ENCODE measurements at places on chromosomes 2 and 18.

GRCh38 chr18:1392046-1392445 is 487.4 kb downstream of the ADCYAP1 start:
- no peak for DNase-seq

DNA sequence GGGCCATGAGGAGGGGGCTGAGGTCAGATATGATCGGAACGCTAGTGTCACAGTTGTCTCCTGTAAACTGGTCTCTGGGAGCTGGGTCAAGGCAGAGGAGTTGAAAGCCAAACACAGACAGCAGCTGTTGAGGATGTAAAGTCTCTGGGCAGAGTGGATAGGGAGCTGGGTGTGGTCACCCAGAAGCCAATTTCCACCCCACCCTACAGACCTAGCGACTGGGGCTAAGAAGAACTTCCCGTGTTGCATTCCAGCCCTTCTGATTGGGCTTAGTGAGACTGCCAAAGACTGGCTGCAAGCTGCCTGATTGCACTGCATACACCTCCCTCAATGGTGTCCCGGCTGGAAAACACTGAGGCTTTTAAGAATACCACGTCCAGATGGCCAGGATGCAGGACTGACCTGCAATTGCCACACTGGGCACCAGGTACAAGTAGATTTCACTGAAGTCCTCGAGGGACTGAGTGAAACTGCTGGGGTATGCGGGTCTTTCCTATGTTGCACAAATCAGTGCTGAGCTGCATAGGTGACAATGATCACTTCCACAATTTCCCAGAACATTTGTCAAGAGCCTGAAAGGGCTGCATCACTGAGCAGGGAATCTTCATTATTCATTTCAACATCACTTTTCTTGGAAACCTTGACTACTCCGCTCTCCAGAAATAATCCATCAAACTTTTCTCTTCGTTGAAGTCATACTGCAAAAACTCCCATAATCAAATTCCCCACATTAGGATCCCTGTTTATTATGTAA is 43.1 kb upstream of the EML4 start:
- no peak for DNase-seq

GRCh38 chr2:25760297-25760696 is 86.9 kb upstream of the DTNB start:
- no peak for DNase-seq

GRCh38 chr2:47769318-47769717 is 13.6 kb upstream of the MSH6 start:
- DNase-seq, result no peak

DNA sequence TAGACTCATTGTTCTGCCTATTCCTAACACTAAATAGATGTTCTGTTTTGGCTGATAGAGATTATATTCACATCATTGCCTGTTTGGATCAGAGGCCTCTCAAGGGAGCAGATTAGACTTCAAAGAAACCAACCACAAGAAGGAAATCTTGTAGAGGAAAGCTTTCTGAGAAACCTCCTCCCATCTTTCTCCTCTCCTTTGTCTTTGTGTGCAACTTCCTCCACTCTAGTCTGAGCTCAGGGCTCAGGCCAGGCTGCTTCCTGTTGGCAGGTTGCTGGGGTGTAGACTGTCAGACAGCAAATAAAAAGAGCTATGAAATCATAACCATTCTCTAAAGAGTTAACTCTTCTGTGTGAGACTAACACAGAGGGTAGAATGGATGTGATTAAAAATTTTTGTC is 113.0 kb downstream of the TGFA start:
- no peak for DNase-seq

GRCh38 chr2:233240897-233241296 is 10.6 kb upstream of the ATG16L1 start:
- no peak for DNase-seq

DNA sequence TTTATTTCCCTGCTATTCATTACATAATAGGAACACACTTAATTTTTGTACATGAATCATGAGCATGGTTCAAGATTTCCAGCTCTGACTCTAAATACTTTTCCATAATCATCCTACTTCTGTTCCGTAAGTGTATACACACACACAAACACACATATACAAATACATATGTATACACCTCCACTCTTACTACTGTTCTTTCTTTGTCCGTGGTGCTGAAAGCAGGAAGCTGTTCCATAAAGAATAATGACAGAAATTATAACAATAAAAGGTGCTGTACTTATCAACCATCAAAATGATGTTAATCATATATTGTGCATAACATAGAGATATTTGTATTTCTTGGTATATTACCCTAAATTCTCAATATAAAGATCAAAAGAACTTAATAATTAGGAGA is 776.9 kb downstream of the DPP10 start:
- DNase-seq, result no peak

DNA sequence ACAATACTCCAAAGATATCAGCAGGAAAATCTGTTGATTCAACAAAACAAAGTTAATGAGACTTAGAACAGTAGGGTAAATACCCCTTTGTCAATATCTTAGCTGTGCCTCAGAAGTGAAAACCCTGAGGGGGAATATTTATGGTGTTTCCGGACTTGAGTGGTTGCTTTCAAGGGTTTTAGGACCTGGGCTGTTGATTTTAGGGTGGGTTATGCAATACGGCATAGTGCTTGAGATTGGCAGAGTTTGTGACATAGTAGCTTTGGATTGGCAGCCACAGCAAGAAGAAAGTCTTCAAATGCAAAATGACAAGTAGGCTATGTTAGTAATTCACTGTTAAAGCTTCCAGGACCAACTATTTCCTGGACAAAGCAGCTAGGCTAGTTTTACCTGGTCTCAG is 826.3 kb upstream of the CDH2 start:
- DNase-seq, result no peak

DNA sequence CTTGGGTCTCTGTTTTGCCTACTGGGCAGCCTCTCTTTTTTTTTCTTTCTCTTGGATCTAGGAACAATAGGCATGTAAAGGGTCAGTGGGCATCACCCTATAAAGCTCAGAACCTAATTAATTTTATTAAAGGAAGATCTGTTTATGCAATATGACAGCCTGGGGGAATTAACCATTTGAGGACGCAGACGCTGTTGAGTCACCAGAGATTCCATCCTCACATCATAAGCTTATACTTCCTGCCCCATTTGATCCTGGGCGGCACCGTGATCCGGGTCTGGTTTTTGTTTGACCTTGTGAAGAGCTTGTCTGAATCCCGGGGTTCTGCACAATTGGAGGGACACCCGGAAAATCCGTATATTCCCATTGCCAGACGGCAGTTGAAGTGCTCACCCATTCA is 16.8 kb upstream of the BCL11A start:
- no peak for DNase-seq

DNA sequence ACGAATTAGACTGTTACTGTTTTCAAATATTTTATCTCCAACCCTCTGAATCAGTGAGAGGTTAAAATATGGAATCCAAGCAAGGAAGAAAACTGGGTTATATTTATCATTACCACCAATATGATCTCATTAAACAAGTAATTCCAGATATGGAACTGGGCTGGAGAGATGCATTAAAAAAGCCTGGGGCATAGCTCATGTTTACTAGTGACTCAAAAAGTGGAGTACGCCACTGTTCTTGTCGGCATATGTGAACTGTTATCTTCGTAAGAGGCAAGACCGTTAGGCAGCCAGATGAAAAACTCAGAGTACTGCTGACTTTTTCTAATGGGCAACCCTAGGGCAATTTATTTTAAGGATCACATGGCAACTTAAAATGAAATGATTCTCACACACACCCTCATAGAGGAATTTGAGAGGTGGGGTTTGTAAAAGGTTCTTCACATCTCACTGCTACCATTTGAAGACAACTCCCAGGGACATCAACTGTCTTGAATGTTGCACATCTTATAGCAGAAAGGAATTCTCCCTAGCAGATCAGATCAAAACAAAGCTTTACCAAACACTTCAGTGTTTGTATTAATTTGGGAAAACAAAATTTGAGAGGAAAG is 105.2 kb upstream of the TFCP2L1 start:
- no peak for DNase-seq

DNA sequence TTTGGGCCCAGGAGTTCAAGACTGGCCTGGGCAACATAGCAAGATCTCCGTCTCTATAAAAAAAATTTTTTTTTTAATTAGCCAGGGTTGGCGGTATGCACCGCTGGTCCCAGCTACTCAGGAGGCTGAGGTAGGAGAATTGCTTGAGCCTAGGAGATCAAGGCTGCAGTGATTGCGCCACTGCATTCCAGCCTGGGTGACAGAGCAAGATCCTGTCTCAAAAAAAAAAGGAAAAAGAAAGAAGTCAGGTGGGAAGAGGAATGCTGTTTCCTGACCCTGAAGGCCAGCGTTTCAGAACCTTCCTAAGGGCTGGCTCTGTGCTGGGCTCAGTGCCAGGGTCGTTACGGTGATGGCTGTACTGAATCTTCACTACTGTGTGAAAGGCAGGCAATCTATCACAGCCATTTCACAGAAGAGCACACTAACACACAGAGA is 35.0 kb upstream of the AGAP1 start:
- DNase-seq, result no peak

DNA sequence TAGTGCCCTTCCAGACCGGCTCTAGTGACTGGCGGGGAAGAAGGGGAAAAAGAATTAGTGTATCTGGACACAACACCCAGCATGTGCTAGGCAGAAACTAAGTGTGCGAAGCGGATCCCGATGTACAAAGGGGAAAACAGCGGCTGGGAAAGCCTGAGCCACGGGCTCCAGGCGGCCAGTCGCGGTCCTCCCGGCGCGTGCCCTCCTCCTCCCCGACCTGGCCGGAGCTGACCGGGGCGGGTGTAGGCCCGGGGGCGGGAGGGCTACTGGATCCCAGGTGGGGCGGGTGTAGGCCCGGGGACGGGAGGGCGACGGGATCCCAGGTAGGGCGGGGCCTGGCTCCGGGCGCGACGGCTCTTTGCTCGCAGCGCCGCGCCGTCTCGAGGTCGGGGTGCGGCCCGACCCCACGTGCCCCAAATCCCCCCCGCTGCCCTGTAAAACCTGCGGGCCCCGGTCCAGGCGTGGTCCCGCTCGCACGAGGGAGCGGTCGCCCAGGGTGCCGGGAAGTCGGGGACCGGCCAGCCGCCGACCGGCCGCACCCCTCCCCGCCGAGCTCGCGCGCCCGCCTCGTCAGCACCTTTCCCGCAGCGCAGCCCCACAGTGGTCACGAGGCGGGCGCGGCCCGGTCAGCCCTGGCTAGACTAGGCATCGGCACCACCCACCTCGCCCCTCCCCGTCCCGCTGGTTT is 48.8 kb downstream of the C2orf42 start:
- DNase-seq, result no peak

GRCh38 chr2:229571243-229571642 is 143.1 kb downstream of the DNER start:
- DNase-seq, result no peak

DNA sequence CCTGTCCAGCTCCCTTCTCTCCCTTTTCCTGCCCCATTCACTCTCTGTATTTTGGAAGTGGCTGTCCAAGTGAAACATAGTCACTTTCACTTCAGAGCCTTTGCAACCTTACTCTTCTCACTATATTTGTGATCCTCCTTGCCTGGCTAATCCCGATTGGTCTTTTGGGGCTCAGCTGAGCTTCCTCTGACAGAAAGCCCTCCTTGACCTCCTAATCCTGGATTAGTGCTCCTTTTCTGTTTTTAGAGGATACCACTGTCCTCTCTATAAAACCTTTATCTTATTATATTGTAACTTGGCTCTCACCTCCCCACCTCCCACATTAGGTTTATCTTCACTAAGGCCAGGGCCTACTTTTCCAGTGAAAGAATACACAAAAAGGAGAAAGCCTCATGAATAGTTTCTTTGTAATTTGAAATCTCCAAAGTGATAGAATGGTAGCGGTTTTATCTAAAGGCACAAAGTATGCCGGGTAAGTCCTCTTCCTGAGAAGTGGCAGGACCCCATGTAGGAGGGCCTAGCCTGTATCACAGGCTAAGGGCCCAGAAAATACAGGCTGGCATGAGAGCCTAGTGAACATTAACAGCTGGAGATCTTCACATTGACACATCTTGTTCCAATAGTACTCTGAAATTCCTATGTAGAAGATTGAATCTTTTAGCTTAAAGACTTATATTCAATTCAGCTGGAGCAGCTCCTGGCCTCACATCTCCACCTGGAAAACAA is 83.1 kb upstream of the GAREM1 start:
- DNase-seq, result no peak

DNA sequence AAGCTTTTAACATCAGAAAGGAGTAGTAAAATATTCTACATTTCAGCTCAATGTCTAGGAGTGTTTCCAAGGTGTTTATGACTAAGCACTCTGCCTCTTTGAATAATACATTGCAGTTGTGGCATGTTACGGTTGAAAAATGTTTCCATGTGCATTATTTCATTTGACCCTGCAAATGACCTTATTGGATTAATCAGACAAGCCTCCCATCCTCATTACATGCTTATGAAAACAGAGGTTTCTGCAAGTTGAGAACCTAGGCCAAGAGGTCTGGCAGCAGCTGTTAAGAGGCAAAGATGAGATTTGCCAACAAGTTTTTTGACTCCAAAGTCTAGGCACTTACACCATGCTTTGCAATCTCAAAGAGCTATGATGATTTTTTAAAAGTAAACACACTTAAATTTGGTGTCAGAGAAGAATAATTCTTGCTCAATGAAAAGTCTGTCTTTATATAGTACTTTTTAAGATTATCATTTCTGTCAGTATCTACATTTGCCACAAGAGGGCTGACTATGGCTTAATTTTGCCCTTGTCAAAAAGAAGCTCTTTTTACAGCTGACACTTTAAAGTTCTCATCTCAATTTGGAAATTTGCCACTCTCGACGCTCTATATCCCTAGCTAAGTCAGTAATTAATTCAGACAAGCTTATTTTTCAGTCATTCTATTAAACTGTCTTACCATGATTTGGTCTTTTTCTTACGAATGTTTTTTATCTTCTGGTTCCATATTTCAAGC is 260.6 kb downstream of the PAX3 start:
- DNase-seq, result no peak

- DNase-seq, result no peak
Observed at GRCh38 chr2:44077942-44078511, 82.2 kb upstream of the LRPPRC start.

- no peak for DNase-seq
Observed at GRCh38 chr2:241381872-241382271, 25.8 kb downstream of the FARP2 start.

DNA sequence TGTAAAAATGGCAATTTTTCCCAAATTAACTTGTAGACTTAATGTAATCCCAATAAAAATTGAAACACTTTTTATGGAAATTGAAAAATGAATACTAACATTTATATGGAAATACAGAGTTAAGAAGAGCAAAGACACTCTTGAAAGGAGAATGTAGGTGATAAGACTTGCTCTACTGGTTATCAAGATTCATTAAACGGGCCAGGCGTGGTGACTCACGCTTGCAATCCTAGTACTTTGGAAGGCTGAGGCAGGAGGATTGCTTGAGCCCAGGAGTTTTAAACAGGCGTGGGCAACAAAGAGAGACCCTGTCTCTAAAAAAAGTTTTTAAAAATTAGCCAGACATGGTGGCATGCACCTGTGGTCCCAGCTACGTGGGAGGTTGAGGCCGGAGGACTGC is 29.5 kb upstream of the ZNF396 start:
- no peak for DNase-seq

GRCh38 chr18:35588995-35589394 is 7.5 kb downstream of the GALNT1 start:
- DNase-seq, result no peak

DNA sequence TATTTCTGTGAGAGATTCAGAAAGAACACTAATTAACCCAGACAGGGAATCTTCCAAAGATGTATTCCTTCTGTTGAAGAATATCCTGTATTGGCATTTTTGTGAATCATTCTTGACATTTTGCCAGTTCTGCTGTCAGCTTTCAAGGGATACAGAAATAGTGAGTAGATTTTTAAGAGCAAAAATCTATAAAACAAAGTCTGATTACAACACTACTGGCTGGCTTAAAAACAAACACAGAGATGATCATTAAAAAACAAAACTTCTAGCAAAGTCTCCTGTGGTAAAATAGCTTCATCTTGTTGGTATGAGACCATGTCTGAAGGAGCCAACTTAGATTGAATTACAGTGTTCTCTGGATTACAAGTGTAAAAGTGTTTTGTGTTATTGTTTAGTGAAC is 866.3 kb upstream of the KLHL29 start:
- no peak for DNase-seq
